ENCODE measurements at places on chromosomes 3 and 15.

GRCh38 chr3:124438813-124439212 lies 291.4 kb upstream of the UMPS start:
- no peak for DNase-seq

DNA sequence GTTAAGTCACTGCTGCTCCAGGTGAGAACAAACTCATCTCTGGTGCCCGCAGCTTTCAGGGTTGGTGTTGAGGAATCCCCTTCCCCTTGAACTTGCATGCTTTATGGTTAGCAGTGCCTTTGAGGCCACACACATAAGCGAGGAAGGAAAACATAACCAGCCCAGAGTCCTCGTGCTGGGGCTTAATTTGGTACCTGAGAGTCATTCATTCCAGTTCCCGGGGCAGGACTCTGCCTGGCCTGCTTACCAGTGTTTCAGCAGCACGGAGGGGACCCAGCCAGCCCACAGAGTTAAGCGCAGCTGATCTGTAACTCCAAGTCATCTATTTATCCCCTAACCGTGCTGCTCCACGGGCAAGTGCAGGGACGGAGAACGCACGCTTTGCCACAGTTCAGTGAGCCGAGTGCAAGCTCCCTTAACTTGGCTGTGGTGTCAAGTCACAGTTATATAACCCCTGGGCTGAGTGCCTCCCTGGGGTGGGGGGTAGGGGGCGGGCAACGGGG lies 302.3 kb upstream of the ICE2 start:
- DNase-seq, result no peak

GRCh38 chr3:10434144-10434937 lies 71.0 kb downstream of the ATP2B2 start:
- DNase-seq, result no peak

DNA sequence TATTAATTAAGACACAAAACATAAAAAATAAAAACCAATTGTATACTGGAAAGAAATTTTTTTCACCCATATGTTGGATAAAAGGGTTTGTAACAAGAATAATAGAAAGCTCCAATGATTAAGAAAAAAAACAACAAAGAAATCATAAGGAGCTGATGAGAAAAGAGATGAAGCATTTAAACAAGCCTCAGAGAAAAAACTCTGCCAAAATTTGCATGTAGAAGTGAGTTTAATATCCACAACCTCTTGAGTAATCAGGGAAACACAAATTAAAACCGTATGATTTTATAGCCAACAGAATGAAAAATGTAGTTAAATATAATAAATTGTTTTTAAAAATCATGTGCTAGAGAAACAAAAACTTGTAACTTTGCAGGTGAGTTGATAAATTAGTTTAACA lies 192.9 kb downstream of the BCHE start:
- no peak for DNase-seq

DNA sequence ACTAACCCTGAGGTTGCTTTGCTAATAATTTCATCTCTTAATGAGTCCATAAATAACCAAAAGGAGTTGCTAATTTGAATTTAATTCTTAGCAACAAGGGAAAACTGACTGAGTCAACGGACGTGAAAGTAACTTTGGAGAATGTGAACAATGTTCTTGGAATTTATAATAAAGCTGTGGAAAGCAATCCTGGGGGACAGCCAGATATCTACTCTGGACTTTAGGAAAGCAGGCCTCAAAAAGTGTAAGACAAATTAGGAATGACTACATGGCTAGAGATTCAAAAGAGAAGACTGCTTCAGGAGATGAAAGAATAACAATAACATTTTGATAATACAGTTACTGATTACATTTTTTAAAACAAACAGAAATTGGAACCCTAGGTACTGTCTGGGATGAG lies 318.4 kb upstream of the COL8A1 start:
- DNase-seq, result peak; percentile 76

DNA sequence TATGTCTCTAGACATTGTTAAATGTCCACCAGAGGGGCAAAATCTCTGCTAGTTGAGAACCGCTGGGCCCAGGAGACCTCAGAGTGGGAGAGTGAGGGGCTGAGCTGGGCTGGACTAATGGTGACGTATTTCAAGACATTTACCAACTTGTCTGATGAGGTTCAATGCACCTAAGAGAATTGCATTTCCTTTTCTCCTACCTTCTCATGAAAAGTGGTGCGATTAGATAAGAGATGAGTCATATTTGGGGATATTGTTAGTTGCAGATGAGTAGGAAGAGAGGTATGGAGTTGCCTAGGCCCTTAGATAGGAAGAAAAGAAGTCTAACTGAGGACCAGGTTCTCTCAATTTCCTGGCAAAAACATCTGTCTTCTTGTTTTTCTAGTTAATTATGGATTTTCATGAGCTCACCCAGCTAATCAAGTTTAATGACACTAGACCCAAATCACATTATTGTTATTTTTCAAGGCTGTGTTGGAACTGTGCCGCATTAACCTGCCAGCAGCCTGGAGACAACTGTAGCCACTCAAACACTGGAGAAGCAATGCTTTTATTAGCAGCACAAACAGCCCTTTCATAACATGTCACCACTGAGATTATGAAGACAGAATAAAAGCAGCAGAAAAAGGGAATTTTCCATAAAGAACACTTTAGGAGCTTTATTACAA lies 144.2 kb downstream of the PDCD6IP start:
- DNase-seq, result no peak

GRCh38 chr3:126474498-126475412 lies 936 bp downstream of the ZXDC start:
- DNase-seq, result no peak

GRCh38 chr15:69626095-69627066 lies 173.8 kb downstream of the RPLP1 start:
- no peak for DNase-seq

DNA sequence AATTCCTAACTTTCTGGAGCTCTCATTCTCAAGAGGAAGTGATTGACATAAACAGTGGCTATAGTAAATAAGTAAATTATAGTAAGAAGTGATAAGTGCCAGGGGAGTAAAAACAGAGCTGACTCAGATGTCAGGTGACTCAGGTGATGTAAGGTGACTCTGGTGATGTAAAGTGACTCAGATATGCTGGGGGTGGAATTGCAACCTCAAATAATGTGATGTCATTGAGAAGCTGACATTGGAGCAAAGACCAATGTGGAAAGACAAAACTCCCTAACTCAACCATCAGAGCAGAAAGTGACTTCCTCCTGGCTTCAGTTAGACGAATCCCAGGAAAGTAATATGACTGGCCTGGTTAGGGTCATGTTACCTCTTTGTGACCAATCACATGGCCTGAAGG lies 144.2 kb upstream of the SNTN start:
- DNase-seq, result no peak

GRCh38 chr3:17505856-17506255 lies 236.6 kb downstream of the TBC1D5 start:
- no peak for DNase-seq

GRCh38 chr3:17580901-17581300 lies 161.5 kb downstream of the TBC1D5 start:
- DNase-seq, result no peak

DNA sequence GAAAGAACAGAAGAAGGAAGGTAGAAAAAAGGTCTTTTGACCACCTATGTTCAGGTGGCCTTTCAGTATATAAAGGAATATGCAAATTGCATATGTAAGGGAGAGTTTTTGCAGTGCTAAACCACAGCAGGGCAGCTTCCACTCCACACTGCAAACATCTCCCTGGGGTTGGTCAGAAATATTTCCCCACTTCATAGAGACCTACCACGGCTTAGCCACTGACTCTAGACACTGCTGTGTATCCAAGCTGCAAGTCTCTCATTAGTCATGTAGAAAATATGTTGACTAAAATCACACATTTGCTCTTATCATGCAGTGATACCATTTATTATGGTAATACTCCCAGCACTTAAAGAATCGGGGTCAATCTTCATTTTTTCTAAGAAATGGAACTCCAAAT lies 214.9 kb upstream of the NR2F2 start:
- no peak for DNase-seq

DNA sequence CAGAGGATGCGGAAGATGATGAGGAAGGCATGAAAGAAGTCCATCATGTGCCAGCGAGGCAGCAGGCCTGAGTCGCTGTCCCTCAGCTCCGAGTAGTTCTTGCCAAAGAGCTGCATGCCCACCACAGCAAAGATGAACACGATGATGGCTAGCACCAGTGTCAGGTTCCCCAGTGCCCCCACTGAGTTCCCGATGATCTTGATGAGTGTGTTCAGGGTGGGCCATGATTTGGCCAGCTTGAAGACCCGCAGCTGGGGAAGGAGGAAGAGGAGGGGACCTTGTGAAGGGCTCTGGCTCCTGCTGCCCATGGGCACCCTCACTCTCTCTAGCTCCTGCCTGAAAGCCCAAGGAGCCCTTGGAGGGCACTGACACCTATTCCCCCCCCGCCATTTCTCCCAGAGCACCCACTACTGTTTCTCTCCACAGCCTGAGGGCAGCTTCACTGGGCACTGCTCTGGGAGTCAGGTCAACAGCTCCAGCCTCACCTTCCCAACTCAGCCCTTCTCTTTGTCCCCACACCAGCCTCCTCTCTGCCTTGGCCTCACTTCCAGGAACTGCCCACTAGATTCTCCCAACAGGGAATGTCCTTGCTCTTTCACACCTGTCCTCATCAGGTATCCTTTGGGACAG lies 63.6 kb downstream of the SCN5A start:
- no peak for DNase-seq

- DNase-seq, result no peak
Measured at GRCh38 chr3:40516201-40516600, 8.6 kb upstream of the ZNF621 start.

GRCh38 chr3:12180218-12180617 lies 21.5 kb upstream of the TIMP4 start:
- DNase-seq, result no peak

DNA sequence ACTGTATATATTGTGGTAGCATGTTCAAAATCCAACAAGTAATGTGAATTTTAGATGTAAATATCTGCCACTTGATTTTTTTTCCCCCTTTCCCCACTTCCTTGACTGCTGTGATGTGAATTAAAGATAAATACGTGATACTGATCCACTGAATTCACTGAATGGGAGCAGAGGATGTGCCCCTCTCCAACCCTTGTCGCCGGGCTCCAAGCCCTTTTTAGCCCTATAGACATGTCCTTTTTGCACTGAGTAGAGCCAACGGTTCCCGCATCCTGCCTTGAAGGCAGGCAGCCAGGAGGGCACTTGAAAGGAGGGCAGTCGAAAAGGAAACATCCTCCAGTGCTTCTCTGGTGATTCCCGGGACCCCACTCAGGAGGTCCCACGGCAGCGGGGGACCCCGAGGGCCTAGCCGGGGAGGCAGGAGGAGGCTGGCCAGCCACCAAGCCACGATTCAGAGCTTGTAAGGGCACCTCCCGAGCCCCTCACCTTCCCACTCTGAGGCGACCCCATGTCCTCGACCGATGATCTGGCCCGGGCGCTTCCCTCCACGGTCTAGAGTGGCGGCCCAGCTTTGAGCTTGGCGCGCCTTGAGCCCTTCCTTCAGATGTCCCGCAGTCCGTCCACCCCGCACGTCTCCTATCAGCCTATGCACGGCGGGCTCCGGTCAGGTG lies 901 bp upstream of the MANF start:
- no peak for DNase-seq

DNA sequence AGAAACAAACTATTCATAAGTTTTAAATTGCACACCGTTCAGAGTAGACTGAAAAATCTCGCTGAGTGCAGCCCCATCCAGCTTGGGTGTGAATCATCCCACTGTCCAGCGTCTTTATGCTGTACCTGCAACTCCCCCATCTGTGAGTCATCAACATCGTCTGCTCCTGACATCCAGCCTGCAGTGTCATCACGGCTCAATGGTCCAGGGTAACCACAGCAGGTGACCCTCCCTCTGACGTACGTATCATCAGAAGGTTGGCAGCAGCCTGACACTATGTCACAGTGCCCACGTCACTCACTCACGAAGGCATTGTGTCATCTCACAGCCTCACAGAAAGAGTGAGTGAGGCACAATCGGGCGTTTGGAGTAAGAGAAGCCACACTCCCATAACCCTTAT lies 65.2 kb downstream of the TPRA1 start:
- DNase-seq, result no peak

- DNase-seq, result no peak
Measured at GRCh38 chr3:58337190-58337589, 4.5 kb downstream of the PXK start.

- no peak for DNase-seq
Measured at GRCh38 chr3:112338021-112338726, 5.2 kb downstream of the CD200 start.

- DNase-seq, result no peak
Measured at GRCh38 chr3:186526256-186526606, 17.9 kb downstream of the CRYGS start.

- no peak for DNase-seq
Measured at GRCh38 chr15:43441316-43441715, 51.6 kb downstream of the TP53BP1 start.

GRCh38 chr3:87691109-87691508 lies 367.7 kb downstream of the CGGBP1 start:
- DNase-seq, result no peak

GRCh38 chr3:47855461-47856383 lies 52.8 kb downstream of the DHX30 start:
- DNase-seq, result no peak

DNA sequence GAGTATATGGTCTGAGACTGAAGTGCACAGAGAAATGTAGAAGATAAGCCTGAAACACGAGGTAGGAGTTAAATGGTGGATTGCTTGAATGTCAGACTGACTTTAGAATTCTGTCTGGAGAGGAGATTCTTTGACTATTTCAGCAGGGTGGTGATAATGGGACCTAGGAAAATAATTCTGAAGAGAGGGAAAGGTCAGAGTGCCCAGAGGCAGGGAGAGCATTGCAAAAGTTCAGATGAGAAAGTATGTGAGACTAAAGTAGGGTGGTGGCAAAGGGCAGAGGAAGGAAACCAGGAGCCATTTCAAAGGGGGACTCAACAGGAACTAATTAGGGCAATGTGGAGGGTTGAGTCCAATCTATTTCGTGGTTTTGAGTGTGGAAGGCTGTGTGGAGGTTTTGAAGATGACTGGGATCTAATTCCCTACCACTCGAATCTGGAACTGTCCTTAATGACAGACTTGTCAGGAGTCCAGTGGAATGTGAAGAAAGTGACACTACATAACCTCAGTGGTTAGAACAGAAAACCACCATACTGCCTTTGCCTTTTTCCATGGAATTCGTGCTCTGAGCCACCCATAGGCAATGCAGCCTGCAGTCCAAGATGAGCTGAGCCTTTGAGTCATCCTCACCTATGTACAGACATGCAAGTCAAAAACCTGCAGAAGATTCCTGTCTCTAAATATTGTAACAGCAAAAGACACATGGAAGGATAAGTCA lies 16.1 kb downstream of the CPOX start:
- DNase-seq, result no peak

All from amniotic stem cell (primary cell).